Activated naive CD8-positive, alpha-beta T cell treated with anti-CD3 and anti-CD28 coated beads, Interleukin-2, amount 50 U/mL, for 24 hours (primary cell): ENCODE measurements at places on chromosomes 7 and 10.

- no peak for DNase-seq
These were observed 13.2 kb downstream of the RASGEF1A start for GRCh38 chr10:43253461-43254198.

- DNase-seq, result no peak
These were observed 22.7 kb downstream of the ELFN1 start for GRCh38 chr7:1692515-1693418.

DNA sequence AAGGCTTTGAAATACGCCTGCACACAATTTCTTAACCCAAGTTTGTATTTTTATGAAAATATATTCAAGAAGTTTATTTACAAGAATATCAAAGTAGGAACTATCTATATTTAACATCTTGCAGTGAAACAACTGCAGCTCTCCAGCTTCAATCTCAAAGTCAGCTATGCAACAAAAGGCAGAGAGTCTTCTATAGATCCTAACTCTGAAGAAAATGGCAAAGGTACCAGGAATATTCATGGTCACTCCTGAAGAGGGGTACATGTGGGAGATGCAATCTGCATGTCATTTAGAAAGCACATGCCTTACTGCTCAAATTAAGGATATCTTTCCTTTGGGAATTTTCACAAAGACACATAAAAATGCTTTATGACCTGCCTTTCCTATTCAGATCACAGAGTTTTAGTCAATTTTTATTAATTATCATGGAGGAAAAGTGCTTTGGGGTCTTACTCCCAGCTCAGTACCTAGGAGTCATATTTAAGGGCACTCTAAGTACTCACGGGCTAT, 1.5 kb downstream of the ANK3 start:
- DNase-seq, result no peak

- no peak for DNase-seq
These were observed 49.6 kb downstream of the CPED1 start for GRCh38 chr7:121037957-121038716.

GRCh38 chr7:34044734-34045353, 139.5 kb downstream of the BMPER start:
- no peak for DNase-seq

GRCh38 chr10:89095701-89096391, 105.2 kb downstream of the FAS start:
- DNase-seq, result no peak

DNA sequence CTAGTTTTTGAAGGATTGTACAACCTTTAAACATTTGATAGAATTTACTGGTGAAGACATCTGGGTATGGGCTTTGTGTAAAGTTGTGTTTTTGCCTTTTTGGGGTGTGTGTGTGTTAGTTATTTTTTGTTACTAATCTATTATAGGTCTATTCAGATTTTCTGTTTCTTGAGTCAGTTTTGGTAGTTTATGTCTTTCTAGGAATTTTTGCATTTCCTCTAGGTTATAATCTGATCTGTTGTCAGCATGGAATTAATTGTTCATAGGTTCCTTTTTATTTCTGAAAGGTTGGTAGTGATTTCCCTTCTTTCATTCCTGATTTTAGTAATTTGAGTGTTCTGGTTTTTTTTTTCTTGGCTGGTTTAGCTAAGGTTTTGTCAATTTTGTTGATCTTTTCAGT, 17.7 kb downstream of the SEPTIN7 start:
- DNase-seq, result no peak

- no peak for DNase-seq
These were observed 114.2 kb downstream of the EGFR start for GRCh38 chr7:55132890-55133551.

GRCh38 chr10:96991313-96991841, 159.3 kb downstream of the LCOR start:
- no peak for DNase-seq

- DNase-seq, result peak; percentile 71
These were observed 94.9 kb downstream of the LYZL2 start for GRCh38 chr10:30534465-30535144.

GRCh38 chr7:46009211-46009610, 88.1 kb upstream of the IGFBP3 start:
- DNase-seq, result no peak

DNA sequence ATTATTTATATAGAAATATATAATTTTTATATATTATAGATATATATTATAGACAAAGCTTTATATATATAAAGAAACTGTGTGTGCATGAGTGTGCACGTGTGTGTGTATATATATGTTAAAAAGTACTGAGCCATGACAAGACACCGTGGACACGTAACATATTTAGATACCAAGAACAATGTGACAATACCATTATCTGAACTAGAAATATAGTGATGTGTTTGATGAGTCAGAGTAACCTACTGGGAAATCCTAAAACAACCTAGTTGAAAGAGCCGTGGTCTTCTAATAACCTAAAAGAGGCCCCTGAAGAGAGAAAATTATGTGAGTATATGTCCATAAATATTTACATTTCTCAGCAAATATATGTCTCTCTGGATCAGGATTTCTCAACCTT, 50.7 kb upstream of the ITGB8 start:
- no peak for DNase-seq

- DNase-seq, result no peak
These were observed 128.1 kb downstream of the JMJD1C start for GRCh38 chr10:63337455-63338251.

DNA sequence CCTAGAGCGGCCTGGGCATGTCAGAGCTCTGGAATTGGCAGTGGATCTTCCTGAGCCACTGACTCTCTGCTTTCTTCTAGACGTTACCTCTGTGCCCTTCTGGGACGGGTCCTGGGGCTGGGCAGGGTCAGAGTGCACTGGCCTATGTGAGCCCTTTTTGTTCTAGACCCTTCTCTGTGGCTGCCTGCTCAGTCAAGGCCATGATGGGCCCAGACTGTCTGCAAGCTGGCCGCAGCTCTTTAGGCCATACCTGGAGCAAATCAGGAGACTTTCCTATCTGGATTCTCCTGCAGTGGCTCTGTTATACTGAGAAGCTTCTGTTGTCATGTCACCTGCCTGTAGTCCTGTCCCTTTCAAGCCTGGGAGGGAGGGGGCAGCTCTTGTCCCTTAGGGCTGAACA, 70.1 kb downstream of the ADCY1 start:
- no peak for DNase-seq

DNA sequence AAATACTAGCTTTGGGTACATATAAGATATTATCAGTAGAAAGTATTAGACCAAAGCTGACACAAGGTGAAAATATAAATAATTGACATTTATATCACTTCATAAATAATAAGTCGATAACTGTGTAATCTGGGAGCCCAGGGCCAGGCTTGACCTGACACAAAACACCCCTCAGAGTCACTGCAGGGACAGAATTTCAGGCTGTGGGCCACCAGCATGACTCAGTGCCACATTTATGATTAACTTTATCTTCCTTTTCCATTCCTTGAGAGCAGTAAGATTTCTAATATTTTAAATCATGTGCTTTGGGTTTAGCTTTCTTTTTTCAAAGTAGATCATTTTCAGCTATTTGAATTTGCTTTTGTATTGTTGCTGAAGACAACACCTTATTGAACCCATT, 102.9 kb upstream of the NFE2L3 start:
- DNase-seq, result no peak

DNA sequence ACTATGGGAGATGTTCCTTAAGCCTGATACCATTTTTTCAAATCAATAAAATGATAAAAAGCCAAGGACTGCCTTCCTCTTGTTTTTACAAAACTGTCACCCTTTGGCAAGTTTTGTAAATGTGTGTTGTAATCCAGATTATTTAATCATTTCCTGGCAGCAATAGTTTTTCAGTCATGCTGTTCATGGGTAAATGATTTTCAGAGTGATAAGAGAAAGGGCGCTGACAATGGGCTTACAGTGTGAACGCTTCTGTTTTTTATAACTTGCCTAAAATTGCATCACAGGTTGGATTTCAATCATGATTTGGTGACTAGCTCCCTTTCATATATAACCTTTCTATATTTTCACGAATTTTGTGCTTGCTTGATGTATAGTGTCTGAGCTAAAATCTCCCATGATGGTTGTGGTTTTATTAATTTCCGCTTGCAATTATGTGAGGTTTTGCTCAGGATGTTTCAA, 19.0 kb upstream of the DMBT1 start:
- DNase-seq, result no peak

DNA sequence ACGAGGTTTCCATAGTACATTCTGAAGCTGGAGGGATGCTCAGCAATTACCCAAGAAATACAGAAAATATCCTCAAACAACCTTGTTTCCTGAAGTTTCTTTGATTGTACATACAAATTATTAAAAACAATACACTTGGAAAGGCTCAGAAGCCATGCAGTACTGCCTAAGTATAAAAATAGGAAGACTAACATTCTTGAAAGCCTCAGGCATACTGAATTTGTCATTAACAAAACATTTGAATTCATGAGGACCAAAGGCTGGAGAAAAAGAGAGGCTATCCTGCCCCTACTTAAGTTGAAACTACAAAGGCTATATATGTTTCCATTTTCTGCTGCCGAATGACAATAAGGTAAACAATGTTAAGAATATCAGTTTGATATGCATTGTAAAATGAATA, 54.3 kb upstream of the SGCE start:
- DNase-seq, result no peak

GRCh38 chr10:61140765-61141392, 196.9 kb upstream of the RHOBTB1 start:
- no peak for DNase-seq

GRCh38 chr7:96285579-96285978, 36.3 kb downstream of the SLC25A13 start:
- DNase-seq, result no peak

DNA sequence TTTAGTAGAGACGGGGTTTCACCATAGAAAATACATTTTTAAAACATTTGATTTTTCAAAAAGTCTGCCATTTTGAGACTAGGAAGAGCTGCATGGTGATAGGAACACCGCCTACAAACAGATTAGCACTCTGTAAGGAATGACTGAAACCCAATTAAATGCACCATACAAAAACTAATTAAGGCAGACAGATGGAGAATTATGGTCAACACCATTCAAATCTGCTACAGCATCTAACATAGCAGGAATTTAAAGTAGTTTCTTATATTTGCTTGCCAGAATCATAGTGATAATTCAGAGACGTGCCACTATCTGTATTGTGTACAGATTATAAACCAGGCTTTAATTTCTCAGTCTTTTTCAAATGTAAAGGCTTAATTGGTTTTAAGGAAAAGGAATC, 68.2 kb downstream of the ENO4 start:
- DNase-seq, result no peak

DNA sequence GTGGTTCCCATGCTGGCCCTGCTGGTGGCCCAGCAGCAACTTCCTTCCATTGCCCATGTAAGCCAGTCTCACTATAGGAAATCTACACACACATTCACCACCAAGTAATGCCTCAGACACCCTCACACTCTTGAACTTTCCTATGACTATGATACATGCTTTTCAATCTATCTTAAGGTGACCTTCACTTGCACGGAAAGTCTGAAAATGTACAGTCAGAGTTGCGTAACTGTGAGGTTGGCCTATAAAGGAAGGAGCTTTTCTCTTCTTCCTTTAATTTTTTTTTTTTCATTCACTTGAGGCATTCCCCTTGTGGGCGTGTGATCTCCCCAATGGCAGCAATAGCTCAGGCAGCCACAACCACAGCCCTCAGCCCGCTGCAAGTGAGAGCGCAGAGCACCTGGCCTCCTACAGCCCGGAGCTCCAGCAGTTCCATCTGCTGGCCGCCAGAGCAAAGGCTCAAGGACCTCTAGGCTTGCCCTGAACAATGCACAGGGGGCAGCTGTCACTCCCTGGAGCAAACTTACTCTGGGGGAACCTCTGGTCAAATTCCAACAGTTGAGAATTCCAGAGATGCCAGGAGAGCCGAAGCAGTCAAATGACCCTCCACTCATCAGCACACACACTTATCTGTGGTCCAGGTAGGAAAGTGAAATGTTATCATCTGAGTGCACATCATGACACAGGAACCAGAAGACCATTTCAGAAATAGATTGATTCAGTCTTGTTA, 123.1 kb upstream of the ADO start:
- peak; percentile 83 for DNase-seq

GRCh38 chr7:511476-512145, 8.0 kb downstream of the PDGFA start:
- no peak for DNase-seq
